ENCODE measurements at places on chromosomes 3 and 15.

GRCh38 chr3:41489231-41489630 is 289.9 kb downstream of the CTNNB1 start:
- DNase-seq, result no peak

- DNase-seq, result no peak
Observed at GRCh38 chr3:50239649-50240048, 3.6 kb downstream of the GNAI2 start.

DNA sequence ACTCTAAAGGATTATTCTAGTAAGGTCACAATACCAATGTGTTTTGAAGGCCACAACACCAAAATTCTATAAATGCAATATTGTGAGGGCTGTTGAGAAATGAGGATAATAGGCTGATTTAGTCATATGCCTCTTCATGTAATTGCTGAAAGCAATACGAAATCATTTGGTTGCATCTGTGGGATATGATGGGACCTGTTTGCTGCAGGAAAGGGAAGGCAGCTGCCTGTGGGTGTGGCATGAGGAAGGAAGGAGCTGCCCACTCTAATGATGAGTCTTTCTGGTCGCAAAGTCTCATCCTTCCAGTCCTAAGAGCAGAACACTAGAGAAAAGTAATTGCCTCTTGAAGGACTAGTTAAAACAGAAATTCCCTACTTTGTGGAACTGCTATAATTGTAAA is 245.3 kb upstream of the ZPLD1 start:
- no peak for DNase-seq

DNA sequence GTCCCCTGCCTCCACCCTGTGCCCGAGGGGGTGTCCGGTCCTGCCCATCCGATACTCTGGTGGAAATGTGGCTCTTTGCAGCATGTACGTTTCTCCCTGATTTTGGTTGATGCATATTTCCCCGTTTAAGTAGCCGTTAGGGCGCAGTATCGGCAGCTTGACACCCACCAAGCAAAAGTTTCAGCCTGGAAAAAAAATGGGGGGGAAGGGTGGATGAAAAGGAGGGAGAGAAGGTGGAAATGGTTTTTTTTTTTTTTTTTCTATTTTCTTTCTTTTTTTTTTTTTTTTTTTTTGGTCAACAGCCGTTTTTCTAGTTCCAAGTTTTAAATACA is 1.3 kb downstream of the RAP2B start:
- peak; percentile 8 for DNase-seq

DNA sequence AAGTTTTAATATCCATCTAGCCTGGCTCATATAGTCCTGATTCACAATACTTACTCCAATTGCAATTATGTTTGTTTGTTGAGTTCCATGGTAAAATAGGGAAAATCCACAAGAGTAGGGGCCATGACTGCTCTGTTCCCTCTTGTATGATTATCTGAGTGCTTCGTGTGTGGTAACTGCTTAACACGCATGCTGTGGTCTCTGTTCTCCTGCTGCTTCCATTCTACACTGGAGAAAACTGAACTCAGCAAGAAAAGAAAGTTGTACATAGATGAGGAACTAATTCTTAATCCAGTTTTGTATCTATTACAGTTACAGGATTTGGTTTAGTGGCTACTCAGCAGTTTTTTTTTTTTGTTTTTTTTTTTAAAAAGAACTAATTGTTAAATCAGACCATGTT is 223.0 kb upstream of the SATB1 start:
- DNase-seq, result no peak

DNA sequence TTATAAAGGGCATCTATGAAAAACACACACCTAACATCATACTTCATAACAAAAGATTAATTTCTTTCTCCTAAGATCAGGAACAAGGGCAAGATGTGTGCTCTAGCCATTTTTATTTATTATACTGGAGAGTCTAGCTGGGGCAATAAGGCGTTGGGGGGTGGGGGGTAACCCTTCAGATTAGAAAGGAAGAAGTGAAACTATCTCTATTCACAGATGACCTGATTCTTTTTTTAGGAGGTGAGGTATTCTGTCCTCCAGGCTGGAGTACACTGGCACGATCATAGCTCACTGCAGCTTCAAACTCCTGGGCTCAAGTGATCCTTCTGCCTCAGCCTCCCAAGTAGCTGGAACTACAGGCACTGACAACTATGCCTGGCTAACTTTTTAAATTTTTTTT is 89.5 kb upstream of the MANF start:
- no peak for DNase-seq
